ENCODE measurements at places on chromosomes 1 and 21.

- DNase-seq, result no peak
Observed at GRCh38 chr1:212463565-212464285, 31.0 kb downstream of the NENF start.

DNA sequence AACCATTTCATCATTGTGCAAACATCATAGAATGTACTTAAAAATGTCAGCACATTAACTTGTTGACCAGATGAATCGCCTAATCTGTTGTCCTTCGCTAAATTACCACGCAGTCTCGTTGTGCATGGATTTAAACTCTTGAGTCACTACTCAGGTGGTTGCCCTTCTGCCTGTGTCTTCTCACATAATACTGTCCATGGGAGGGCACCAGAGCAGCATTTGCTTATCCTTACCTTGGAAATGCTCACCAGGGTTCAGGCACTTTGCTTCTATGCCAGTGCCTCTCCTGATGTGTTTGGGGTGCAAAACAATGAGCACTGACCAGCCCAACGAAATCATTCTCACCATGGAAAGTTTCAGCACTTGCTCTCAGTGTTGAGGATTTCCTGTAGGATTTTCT, 559.9 kb downstream of the RWDD3 start:
- no peak for DNase-seq

DNA sequence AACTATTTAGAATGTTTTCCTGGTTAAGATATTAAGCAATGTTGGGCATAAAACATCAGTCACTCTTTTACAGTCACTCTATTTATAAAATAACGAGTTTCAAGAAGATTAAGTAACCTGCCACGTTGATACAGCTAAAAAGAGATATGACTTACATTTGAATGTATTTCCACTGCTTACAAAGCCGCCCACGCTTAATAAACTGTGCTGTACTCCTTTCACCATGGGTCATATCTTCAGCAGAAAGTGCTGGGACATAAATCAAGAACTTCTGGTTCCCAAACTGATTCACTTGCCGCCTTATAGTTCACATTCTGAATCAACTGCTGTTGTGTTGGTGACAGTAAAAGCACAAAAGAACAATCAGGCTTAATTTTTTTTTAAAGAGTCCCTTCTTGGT, 666.7 kb downstream of the NCAM2 start:
- DNase-seq, result no peak

GRCh38 chr1:118148034-118148433, 37.0 kb downstream of the SPAG17 start:
- no peak for DNase-seq

GRCh38 chr1:114671011-114671938, 1.4 kb upstream of the DENND2C start:
- DNase-seq, result no peak

GRCh38 chr21:36415375-36415774, 30.2 kb downstream of the CHAF1B start:
- no peak for DNase-seq

DNA sequence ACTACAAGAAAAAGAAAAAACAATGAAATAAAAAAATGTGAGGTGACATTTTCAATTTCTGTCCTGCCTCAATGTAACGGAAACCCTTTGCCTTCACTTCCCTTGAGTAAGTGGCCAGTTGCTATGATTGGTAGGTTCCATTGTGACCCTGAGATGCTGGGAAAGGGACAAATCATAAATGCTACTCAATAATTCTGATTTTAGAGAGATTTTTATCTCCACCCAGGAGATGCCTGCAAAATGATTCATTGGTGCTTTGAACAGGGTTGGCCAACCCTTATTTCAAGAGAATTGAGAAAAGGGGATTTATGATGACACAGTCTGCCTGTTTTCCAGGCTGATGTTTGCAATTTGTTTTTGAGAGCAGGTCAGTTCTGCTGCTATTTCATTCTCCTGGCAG, 22.5 kb downstream of the XCL1 start:
- DNase-seq, result no peak

GRCh38 chr21:25459365-25459764, 147.9 kb downstream of the MRPL39 start:
- no peak for DNase-seq

- DNase-seq, result no peak
Observed at GRCh38 chr1:151325646-151326429, 1.4 kb downstream of the PI4KB start.

DNA sequence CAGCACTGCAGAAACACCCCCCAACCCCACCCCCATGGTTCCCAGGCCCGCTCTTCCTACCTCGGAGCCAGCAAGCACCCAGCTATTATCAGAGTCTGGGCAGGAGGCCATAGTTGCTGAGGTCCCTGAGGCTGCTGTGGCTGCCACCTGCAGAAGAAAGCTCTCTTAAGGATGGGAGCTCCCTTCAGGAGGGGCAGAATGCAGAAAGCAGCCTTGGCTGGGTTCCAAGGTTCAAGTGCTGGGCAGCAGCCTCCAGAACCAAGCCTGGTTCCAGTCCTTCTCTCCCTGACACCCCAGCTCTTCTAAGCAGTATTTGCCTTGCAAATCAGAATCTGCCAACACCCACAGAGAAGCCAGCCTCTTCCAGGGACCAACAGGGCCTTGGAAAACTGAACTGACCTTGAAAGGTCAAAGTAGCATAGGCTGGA, 2.3 kb downstream of the PBXIP1 start:
- DNase-seq, result no peak

- DNase-seq, result no peak
Observed at GRCh38 chr1:76950306-76950705, 83.0 kb downstream of the ST6GALNAC5 start.

DNA sequence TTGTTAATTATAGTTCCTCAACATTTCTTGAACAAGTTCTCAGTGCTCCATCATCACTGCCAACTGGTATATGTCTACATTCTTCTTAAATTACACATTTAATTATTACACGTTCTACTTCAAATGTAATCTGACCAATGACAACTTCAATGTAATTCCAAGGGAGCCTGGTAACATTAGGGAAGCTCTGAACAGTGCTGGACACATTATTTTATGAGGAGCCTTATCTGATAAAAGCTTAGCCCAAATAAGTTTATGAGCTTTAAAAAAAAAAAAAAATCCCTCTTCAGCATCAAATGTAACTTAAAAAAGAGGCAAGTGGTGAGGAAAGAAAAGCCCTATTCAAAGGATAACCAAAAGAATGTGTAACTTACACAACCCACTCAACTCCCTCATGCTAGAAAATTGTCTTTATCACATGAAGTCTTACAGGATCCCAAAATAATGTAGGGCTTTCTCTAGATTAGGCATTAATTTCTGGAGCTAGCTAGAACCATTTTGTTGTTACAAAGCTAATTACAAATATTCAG, 35.2 kb upstream of the ABCA4 start:
- no peak for DNase-seq

DNA sequence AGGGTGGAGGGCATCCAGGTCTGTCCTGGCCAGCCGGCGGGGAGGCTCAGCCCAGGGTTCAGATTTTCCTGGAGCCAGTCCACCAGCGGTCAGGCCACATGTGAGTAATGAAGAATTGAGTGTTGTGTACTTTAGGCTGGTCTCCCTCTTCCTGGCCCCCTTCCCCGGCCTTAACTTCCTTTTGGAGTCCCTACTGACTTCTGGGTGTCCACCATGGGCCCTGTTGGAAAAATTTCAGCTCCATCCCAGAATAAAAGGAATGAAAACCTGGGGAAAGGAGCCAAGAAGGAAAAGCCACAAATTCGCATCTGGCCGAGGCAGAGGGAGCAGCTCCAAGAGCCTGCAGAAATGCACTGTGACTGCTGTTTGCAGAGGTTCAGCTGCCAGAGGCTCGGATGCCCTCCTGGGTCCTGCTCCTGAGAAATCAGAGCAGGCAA, 35.5 kb upstream of the HHAT start:
- no peak for DNase-seq

GRCh38 chr1:212973899-212974298, 23.6 kb downstream of the VASH2 start:
- DNase-seq, result no peak

DNA sequence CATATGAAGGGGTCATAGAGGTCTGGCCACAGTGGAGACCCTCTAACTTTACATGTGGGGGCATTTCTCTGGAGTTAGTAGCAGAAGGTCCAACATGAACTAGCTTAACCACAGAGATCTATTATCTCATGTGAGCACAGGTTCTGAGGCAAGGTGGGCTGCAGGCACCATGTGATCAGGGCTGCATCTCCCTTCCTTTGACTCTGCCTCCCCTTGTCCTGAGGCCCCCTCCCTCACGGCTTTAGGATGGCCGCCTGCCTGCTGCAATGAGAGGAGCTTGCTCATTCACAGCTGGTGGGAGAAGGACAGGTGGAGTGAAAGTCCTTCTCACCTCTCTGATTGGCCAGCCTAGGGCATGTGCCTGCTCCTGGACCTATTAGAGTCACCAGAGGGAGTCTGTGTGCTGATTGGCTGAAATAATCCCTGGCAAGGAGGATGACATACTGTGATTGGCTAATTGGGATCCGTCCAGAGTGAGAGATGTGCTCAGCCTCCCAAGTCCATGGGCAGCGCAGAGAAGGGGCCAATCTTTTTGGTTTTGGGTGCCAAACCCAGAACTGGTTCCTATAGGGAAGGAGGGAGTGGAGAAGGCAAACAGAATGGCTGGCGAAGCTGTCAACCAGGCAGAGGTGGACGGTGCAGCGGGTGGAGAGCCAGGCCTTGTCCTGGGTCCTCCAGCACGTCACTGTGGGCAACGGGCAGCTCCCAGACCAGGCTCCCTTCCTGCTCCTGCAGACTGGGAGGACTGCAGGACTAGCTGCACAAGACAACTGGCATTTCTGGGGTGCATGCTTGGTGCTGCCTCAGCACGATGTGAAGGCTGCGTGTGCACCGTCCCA, 39.4 kb upstream of the C1orf174 start:
- no peak for DNase-seq

- DNase-seq, result no peak
Observed at GRCh38 chr1:155947292-155947691, 5.9 kb downstream of the RXFP4 start.

DNA sequence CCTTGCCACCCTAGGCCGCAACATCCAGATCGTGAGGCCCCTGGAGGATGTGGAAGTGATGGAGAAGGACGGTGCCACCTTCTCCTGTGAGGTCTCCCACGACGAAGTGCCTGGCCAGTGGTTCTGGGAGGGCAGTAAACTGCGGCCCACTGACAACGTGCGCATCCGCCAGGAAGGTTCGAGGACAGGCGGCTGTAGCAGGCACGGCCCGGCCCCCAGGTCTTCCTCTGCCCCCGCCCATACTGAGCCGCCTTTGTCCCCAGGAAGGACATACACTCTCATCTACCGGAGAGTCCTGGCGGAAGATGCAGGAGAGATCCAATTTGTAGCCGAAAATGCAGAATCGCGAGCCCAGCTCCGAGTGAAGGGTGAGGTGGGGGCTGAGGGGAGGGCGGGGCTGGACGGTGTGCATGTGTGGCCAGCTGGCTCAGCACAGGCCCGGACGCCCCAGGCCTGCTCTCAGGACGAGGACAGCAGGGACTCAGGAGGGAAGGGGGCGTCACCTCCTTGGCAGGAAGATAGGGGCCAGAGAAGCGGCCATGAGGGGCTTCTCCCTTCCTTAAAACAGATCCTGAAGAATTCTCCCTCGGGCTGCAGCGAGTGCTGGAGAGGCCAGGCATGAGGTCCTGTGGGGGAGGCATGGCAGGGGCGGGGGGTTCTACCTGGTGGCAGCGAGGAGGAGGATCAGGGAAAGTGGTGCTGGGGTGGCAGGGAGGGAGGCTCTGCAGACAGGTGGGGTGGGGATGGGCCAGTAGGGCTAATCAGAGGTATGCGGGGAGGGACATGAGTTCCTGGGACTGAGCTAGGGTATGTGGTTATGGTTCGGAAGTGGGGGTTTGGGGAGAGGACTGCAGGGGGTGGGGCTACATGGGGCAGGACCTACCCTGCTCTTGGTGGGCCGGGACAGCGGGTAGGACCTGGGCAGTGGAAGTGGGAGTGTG, 69.9 kb downstream of the OBSCN start:
- DNase-seq, result no peak

- DNase-seq, result no peak
Observed at GRCh38 chr21:15557925-15558324, 171.9 kb upstream of the USP25 start.

- no peak for DNase-seq
Observed at GRCh38 chr21:45304476-45304830, 16.8 kb upstream of the POFUT2 start.

GRCh38 chr1:104765085-104765484, 1015.4 kb downstream of the AMY1C start:
- DNase-seq, result no peak

GRCh38 chr1:187469836-187470235, 641.1 kb downstream of the PLA2G4A start:
- DNase-seq, result no peak

DNA sequence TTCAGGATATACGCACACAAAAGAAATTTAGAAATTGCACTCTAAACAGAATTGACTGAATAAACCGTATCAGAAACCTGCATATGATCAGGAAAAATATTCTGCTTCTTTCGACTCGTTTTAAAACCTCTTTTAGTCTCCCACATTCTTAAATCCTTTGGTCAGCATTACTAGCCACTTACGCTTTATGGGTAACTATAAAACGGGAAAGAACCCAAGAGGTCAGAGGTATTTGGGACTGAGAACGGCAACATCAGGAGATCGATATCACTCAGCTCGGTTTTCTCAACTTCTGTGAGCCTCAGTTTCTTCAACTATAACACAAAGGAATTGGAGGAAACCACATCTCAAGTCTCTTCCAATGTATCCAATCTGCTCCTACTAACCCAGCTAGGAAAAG, 36.4 kb upstream of the ANGPTL7 start:
- DNase-seq, result no peak

DNA sequence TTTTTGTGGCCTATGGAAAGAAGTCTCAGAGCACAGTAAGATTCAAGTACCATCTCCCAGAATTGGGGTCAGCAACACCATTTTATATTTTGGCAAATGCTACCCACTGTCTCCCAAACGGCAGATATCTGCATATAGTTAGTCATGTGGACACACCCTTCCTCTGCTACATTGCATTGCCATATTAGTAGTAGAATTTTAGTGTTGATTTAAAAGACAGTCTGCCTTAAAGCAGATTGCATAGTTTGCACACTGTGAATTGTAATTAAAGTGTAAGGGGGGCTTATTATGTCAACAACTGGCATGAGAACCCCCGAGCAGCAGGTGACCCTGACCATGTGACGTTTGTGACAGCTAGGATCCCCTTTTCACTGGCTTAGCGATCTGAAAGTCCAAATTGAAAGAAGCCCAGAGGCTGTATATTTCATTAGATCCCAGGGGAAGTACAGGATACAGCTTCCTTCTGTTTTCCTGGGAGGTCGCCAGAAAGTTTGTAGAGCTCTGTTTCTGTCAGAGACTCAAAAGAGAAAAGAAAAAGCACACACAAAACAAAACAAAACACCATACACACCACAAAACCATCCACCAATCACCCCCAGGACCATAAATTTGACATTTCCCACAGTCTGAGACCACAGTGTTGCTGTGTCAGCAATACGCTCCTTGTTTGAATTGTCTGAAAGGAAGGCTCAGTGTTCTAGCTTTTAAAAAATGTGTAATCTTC, 172.4 kb downstream of the NFIA start:
- DNase-seq, result no peak

DNA sequence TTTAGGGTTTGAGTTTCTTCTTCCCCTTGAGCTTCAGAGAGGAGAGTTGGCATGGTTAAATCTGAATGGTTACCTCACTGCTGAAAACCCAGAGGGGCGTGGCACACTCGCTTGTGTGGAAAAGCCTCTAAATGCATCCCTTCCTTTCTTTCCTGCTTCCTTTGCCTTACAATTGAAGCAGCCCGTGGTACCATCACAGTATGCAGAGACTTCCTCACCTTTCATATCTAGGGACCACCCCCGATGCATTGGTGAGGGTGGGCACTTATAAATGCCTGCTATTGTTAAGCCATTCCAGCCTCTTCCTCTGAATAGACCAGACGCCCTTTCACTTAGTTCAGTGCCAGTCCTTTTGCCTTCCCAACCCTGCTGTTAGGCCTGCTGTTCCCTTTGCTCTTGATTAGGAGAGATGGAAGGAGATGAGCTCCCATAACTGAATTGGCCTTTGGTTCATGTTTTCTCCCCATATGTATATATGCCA, 21.9 kb upstream of the LAX1 start:
- no peak for DNase-seq
